ENCODE measurements at places on chromosomes 1 and 21.

DNA sequence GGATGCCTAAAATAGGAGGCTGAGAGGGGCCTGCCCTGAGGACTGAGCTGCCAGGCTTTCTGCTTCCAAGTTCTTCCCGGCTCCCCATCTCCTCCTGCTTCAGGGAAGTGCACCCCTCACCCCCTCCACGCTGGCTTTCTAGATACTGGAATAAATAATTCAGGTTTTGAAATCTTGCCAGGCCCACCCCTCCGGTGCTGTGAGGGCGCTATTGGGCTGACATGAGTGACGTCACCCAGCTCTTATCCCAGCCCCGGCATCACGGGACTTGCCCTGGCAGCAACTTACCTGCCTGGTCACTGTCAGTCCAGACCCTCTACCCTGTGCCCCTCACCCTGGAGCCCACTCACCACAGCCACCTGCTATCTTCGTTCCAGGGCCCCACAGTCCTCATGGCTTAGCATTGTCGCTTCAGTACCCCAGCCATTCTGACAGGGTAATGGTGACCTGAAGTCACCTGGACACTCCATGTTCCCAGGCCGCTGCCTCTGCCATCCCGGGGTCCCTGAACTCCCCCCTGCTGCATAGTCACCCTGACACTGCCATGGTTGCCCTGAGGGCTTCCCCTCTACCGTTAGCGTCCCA is 819 bp upstream of the GPR3 start:
- peak; percentile 46 for DNase-seq

GRCh38 chr21:25884311-25884710 is 149.5 kb downstream of the GABPA start:
- no peak for DNase-seq

GRCh38 chr21:32712641-32713040 is 15.2 kb downstream of the SYNJ1 start:
- DNase-seq: no peak

- no peak for DNase-seq
Measured at GRCh38 chr1:153485863-153486262, 25.4 kb upstream of the S100A7 start.

DNA sequence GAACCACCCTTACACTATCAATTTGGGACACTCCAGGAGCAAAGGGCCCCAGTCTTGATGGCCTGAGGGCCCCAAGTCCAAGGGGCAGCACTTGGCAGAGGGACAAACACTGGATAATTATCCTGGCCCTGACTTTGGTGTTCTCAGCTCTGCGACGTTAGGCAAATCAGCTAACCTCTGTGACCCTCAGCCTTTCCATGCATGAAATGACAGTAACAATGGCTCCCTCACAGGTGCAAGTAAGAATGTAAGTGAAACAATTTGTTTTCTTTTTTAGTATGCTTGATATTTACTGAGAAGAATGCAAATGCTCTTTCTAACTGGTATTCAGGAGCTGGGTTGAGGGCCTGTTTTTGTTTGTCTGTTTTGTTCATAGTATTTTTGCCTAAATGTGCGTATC is 61.6 kb upstream of the PRDX6 start:
- no peak for DNase-seq

DNA sequence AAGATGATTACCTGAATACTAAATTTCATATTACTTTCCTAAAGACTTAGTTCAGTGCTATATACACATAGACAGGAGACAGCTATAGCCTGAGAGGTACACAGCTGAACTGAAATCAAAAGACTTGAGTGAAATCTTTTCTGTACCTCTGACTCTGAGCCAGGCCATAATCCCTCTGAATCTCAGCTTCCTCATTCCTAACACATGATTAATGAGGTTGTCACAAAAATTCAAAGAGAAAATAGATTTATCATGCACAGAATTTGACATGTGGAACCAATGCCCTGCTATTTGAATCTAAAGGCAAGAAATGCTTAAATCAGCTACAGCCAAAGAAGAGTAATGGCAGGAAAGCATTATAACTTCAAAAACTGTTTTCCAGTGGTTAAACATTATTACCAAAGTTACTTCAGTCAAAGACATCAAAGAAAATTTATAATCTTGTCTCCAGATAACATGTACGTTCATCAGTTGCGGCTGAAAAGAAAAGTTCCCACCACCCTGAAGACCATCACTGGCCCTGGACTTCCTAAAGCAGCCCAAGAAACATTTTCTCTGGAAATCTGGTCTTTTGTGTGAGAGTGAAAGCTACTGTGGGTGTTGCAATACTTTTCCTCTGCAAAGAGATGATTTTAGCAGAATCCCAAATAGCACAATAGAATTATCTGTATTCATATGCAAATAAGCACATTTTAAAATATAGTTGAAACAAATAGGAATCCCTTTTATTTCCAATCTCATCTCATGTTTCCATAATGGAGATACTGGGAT is 13.8 kb upstream of the ATP1A1 start:
- peak; percentile 74 for DNase-seq

GRCh38 chr21:45825219-45825618 is 156.4 kb upstream of the COL6A1 start:
- DNase-seq: no peak

- peak; percentile 39 for DNase-seq
Measured at GRCh38 chr1:180609643-180610555, 21.9 kb upstream of the XPR1 start.

DNA sequence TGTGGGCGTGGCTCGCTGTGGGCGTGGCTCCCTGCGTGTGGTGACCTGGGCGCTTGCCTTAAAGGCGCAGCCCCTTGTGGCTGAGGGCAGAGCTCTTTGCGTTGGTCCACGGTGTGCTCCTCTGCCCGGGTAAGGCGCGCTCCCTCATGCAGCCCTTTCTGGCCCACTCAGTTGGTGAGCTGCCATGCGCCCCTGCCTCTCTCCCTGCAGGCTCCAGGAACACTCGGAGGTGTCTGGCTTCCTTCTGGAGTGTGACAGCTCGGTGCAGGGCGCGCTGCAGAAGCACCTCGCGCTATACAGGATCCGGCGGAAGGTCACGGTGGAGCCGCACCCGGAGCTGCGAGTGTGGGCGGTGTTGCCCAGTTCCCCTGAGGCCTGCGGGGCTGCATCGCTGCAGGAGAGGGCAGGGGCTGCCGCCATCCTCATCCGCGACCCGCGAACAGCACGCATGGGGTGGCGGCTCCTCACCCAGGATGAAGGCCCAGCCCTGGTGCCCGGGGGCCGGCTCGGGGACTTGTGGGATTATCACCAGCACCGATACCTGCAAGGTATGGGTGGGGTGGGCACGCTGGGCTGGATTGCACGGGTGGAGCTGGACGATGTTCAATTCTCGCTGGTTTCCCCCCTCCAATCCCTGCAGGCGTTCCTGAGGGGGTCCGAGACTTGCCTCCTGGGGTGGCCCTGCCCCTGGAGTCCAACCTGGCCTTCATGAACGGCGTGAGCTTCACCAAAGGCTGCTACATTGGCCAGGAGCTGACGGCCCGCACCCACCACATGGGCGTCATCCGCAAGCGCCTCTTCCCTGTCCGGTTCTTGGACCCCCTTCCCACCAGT is 9.1 kb downstream of the IBA57 start:
- peak; percentile 25 for DNase-seq

DNA sequence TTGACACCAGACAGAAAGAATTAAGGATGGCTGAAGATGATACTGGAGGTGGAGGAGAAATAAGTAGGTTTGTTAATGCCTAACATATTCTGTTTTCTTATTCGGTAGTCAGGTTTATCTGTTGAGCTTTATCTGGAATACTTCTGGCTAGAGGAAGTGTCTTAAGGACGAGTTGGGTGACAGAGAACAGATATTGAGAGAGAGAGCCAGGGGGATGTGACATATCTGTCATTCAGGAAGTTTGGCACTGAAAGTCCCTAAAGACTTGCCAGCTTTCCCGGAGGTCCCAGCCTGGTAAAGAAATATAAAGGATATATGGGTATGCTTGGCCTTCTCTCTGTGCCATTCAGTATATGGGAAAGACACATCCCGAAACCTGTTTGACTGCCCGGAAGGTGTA is 280.6 kb downstream of the ZP4 start:
- DNase-seq: no peak

DNA sequence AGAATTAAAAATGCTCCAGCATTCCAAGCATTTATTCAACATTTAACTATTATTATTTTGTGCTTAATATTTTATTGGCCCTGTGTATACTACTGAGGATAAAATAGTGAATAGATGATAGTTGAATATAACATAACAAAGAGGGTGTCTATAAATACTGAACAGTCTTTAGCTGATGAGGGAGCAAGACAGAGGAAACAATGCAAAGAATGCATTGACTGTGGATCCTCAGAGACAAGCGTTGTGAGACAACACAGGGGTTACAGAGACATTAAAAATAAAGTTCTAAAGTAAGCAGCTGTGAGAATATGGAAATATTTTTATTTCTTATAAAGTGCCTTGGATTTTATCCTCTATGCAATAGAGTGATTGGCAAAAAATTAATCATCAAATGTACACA is 1133.1 kb downstream of the PLA2G4A start:
- DNase-seq: no peak

DNA sequence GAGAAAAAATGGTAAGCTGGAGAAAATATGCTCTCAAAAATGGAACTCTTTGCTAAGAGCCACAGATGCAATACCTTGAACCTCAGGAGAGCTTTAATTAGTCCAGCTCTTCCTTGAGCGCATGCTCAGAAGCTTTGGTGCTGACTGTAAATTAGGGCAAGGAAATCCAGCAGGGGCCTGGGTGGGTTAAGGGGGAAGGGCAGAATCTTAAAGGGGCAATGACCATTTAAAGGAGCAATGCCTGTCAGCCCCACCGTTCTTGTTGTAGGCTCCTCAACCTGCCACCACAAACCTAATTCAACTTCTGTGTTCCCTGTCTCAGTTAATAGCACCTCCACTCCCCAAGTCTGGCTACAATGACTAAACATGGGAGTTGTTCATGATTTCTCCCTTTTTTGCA is 6.8 kb upstream of the SLC22A15 start:
- DNase-seq: no peak

DNA sequence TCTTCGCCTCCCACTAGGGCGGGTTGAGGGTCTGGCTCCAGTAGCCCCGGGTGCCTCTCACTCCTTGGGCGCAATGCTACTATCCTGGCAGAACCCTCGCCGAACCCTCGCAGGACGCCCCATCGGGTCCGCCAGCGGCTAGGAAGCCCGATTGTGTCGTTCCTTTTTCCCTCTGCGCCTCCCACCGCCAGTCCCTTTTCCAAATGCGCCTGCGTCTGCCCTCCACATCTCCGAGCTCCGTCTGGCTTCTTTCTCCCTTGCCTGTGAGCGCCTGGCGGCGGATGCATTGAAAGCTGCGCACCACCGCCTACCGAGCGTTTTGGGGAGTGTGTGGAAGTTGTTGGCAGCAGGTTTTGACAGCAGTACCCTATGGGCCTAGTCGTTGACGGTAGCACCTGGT is 1.0 kb upstream of the DIRAS3 start:
- peak; percentile 88 for DNase-seq

GRCh38 chr1:38577385-38577784 is 282.2 kb downstream of the RRAGC start:
- no peak for DNase-seq

DNA sequence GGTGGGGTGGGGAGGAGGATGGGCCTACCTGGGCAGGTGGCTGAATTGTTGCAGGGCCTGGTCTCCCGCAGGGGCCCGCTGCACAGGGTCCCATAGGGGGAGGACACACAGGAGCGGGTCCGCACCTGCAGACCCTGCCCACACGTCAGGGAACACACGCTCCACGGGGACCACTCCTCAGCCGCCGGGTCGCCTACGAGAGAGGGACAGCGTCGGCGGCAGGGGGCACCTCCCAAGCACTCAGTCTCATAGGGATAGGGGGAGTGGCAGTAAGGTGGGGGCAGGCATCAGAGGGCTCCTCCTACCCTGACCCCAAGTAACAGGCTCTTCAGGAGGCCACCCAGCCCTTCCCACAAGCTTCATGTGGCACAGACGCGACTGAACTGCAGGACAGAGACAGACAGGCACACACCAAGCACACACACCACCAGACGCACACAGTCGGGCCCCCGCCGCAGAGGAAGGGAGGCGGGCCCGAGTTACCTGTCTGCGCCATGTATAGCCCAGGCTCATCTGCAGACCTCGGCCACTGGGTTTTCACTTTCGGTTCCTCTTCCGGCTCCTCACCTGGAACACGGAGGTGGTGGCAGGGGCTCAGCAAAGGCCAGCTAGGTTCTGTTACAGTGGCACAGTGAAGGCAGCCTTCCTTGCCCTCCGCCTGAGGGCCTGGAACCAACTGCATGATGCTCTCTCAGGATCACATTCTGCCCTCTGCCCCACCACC is 19.8 kb downstream of the ADGRB2 start:
- DNase-seq: no peak

DNA sequence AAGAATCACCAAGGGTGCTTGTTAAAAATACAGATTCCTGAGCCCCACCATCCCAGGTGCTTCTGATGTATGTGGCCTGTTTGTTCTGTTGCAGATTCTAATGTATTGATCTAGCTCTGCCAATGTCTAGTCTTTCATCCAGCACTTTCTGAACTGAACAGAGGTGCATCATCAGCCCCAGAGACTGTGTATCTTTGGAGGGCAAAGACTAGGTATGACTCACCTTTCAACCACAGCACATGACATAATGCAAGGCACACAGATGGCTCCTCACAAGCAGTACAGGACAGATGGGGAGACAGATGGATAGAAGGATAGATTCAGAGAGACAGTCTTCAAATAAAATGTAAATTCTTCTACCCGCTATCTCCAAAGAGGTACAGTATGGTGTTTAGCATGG is 32.3 kb downstream of the CD58 start:
- no peak for DNase-seq

DNA sequence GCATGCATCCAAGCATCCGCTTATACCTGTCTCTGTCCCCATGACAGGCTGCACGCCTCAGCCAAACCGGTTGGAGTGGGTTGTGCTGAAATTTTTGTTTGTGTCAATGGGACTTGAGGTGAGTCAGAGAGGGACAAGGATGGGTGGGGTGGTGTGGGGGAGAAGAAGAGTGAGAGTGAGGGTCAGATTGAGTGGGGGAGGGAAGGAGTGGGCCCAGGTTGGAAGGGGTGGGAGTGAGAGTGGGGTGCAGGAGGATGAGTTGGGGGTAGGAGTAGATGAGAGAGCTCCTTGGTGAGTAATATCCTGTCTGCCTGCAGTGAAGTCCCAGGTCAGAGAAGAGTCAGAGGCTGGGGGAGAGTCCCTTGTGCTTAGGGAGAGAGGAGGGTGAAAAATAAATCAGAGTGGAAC is 3.3 kb upstream of the NECTIN4 start:
- DNase-seq: no peak

GRCh38 chr1:222790520-222790919 is 24.3 kb upstream of the DISP1 start:
- no peak for DNase-seq

DNA sequence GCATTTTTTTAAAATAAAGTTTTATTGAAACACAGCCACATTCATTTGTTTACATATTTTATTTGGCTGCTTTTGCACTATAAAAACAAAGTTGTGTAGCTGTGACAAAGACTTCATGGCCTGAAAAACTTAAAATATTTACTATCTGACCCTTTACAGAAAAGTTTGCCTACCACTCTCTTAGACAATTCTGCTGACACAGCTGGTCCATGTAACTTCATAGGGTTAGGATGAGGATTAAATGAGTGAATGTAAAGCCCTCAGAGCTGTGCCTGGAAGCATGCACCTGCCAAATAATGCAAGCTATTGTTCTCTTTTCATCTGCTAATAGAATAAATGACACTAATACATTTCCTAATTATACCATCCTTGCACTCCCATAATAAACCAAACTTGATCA is 67.7 kb downstream of the FCRL5 start:
- no peak for DNase-seq

- no peak for DNase-seq
Measured at GRCh38 chr1:184035719-184036516, 1.6 kb downstream of the COLGALT2 start.

All from adipocyte (in vitro differentiated cells).